ENCODE measurements at places on chromosomes 7 and 10.

DNA sequence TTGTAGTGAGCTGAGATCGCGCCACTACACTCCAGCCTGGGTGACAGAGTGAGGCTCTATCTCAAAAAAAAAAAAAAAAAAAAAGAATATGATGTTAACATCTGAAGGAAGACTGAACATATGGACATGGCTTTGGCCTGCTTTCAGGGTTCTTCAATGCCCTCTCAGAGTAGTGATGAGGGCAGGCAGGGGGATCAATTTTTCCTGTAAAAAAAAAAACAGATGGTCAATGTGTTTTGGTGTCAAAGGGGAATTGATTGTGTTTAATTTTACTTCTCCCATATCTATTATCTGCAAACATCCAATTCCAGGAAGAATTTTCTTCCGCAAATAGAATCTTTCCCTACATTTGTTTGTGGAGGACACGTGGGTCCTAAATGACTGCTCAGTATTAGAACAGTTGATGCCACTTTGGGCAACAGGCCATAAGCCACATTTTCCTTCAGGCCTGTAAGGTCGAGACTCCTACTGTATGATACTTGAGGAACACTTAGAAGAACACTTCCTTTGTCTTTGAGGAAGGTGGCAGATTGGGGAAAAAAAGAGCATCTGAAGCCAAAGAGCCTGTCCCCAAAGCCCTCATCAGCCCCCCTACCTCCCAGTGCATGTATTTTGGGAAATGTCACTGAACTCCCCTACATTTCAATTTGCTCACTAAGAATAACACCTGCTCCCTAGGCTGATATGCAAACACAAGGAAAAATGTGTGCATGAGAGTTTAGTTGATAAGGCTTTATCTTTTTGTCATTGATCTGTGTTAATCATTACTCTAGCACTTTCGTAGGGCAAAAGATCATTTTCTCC, 28.3 kb downstream of the MGAM2 start:
- DNase-seq = no peak

- no peak for DNase-seq
These were observed 36.9 kb downstream of the CYP26A1 start for GRCh38 chr10:93110472-93111146.

GRCh38 chr10:43254881-43255633, 11.8 kb downstream of the RASGEF1A start:
- DNase-seq = no peak

DNA sequence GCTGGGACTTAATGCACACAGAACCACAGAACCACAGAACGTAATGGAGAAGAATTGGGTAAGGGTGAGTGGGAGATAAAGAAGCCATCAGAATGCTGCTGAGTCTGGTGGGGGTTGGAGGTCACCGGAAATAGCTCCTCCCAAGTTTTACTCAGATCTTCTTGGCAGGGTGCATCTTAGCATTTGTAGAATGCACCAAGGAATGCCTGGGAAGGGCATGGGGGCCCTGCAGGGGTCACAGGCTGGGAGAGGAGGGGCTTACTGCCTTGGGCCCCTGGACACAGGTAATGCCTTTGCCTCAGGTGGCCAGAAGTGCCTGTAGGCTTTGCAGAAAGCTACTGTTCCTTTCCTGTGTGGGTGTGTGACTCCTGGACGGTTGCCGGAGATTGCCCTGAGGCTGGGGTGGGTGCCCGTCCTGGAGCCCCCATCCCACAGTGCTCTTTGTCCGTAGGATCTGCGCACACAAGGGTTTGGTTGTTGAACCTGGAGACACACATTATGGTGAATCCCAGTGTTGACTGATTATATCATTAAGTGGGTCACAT, 55.1 kb downstream of the MGMT start:
- DNase-seq = no peak

DNA sequence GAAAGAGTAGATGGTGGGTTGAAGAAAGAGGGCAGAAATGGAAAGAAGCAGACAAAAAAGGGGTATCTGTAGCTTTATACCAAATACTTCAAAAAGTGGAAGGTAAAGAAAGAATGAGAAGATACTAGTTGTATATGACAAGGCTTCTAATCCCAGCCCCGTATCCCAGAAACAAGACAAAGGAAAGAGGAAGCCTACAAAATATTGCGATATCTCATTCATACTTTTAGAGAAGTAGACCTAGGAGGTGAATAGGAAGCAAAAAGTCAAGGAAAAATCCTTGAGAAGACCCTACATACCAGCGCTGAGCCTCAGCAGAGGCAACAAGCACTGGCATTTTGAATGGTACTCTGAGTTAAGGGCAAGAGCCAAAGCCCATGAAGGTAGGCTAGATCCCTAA, 26.6 kb downstream of the PHTF2 start:
- DNase-seq = no peak

- DNase-seq = no peak
These were observed 105.7 kb downstream of the HBP1 start for GRCh38 chr7:107274506-107274905.

DNA sequence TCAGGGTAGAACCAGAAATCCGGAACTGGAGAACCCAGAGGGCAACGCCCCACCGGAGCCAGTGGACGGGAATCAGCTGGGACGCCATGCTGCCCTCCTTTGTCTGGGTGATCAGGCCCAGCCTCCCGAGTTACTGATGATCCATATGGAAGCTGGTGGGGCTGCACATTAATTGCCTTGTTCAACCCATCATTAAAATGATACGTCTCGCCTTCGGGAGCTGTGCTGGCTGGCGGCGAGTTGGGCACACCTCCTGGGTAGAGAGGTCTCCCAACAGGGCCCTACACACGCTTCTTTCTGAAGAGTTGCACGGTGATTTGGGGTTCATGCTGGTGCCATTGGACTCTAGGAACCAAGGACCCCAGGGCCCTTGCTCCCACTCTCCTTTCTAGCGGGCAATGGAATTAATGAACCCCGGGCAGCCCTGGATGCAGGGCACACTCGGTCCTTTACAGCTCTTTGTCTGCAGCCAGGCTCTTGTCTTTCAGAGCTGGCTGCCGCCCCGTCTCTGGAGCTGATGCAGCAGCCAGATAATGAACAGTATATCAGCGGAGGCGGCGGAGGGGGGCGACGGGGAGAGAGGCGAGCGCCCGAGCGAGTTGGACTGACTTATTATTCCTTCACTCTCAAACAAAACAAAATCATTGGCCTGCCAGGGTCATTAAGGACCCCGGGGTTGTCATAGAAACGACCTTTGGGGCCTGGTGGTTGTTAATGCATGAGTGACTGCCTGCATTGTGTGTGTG, 412.2 kb upstream of the ZMIZ1 start:
- DNase-seq = no peak

DNA sequence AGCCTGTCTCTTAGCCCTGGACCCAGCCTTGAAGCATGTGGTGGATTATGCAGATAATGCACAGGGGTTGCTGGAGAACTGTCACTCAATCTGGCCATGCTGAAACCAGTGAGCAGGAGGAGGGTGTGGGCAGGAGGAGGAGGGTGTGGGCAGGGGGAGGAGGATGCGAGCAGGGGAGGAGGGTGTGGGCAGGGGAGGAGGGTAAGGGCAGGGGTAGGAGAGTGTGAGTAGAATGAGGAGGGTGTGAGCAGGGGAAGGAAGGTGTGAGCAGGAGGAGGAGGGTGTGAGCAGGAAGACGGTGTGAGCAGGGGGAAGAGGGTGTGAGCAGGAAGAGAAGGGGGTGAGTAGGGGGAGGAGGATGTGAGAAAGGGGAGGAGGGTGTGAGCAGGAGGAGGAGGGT, 18.8 kb downstream of the CAMK2B start:
- DNase-seq = no peak

- peak; percentile 43 for DNase-seq
These were observed 64.0 kb downstream of the MTPAP start for GRCh38 chr10:30284865-30285594.

GRCh38 chr7:120226188-120226587, 46.8 kb upstream of the KCND2 start:
- DNase-seq = no peak

- peak; percentile 82 for DNase-seq
These were observed 90.8 kb downstream of the KIAA1217 start for GRCh38 chr10:24299578-24300260.

DNA sequence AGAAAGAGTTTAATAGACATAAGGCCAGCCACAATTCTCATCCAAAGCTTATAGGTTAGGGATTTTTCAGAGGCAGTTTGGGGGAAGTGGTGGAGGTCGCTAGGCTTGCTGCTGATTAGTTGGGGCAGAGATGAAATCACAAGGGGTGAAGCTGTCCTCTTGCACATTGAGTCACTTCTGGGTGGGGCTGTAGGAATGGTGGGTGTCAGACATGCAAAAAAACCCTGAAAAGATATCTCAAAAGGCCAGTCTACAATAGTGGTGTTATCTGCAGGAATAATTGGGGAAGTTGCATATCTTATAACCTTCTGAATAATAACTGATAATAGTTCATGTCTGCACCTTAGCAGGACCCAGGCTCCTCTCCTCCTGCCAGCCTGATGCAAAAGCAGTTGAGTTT, 2.1 kb downstream of the FAM24B start:
- no peak for DNase-seq

- DNase-seq = no peak
These were observed 120.7 kb upstream of the PPIF start for GRCh38 chr10:79226391-79227245.

DNA sequence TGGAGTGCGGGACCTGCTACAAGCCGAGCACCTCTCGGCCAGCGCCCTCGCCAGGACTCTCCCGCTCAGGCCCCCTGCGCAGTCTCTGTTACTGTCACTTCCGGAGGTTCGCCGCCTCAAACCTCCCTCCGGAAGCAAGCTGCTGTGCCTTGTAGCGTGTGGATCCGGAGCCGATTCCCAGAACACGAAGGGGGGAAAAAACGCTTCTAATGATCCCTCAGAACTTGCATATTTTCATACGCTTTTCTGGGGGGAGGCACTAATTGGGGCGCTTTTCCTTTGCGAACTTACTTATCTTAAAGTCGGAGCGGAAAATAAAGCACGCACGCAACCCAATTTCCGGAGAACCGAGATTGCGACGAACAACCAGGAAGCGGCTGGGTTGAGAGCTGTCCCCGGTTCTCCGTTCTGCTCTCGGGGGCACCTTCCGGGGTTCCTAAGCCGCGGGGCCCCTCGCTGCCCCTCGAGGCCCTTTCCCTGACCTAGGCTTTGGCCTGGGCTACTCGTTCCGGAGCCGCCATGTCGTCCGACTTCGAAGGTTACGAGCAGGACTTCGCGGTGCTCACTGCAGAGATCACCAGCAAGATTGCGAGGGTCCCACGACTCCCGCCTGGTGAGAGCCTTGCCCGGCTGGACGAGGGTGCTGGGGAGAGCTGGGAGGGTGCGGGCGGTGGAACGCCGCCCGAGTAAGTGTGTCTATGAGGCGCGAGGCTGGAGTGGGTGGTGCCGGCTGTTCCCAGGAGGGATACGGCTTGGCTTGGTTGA, at the start of the genes VTI1A and ZDHHC6:
Gene VTI1A, plus strand, starts transcription at position 361 of the 765 bp plus-strand sequence. Its CDS starts 159 bp downstream, at position 520.
Gene ZDHHC6, minus strand, starts transcription at position 60 of the 765 bp plus-strand sequence. CDS start 1,478 bp downstream, outside the sequence.
- DNase-seq = peak; percentile 87

DNA sequence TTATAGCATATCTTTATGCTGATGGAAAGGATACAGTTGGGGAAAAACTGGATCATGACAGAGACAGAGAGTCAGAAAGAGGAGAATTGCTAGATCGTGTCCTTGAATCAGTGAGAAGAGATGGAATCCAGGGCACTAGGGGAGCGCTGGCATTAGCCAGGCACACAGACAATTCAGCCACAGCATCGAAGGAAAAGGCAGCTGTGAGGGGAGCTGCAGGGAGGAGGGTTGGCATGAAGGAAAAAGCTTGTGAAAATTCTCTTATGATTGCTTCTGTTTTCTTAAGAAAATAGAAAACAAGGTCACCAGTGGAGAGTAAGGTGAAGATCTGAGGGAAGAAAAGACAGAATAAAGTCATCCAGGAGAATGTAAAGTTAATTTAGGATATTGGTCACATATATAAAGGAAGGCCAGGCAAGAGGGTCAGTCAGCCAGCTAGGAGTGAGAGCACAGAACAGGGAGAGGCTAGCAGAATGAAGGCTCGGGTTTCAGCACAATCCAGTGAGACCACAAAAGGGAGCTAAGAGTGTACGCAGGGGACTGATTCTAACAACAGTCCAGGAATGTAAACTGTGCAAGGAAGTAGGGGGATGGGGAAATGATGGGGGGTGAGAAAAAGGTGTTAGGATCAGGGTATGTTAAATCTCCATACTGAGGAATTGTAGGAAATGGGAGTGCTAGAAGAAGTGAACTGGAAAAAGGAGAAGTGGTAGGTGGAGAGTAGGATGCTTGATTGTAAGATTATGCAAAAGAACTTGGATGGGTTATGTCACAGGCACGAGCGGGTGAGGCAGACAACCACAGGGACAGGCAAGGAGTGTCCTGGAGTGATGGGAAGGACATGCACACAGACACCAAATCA, 112.0 kb downstream of the RNF32 start:
- DNase-seq = no peak

- peak; percentile 65 for DNase-seq
These were observed 11.9 kb downstream of the RGR start for GRCh38 chr10:84256510-84257342.

- no peak for DNase-seq
These were observed 5.3 kb upstream of the SCIN start for GRCh38 chr7:12564996-12565764.

GRCh38 chr7:24199978-24200377, 84.0 kb upstream of the NPY start:
- no peak for DNase-seq

DNA sequence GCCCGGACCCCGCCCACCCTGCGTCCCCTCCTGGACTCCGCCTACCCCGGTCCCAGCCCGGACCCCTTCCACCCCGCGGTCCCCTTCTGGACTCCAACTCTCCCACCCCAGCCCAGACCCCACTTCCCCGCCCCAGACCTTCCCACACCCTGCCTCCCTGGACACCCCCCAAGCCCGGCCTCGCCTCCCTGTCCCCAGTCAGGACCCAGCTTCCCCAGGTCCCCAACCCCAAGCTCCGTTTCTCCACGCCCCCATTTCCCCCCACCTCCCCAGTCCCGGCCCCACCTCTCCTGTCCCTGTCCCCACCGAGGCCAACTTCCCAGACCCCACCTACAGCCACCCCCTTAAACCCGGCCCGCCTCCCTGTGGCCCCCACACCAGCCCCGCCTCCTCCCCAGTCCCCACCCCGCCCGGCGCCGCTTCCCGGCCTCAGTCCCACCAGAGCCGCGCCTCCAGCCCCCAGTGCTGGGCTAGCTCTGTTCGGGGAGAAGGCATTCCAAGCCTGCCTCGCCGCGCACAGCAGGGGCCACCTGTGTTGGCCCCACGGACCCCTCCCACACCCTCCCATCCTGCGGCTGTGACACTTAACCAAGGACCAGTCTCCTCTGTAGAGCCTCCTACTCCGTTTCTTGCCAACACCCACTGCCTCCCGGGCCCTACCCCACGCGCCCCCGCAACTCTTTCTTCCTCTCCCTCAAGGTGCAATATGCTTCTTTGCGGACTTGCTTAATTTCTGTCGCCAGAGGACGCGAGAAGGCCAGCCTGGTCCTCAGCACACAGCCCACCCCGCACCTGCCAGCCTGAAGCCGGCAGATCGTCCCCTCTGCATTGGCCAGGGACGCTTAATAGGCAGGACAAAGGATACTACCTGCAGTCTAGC, 736 bp upstream of the ITIH5 start:
- no peak for DNase-seq

- no peak for DNase-seq
These were observed 17.7 kb upstream of the NKX6-2 start for GRCh38 chr10:132803416-132804210.

DNA sequence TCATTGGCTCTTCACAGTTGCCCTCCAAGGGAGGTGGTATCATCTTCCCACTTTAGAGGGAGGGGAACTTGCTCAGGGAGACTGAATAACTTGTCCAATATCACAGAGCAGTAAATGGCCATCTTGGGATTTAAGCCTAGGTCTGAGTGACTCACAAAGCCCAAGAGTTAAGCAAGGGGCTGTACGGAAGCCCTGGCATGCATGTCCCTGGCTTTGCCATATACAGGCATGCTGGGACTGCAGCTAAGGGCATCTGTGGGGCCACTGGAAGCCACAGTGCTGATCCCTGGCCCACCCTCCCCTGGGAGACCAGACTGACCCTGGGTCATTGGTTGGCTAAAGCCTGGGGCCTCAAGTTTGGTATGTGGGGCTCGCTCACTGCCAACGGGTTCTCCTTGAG, 3.1 kb downstream of the VSIR start:
- peak; percentile 75 for DNase-seq

Data from cardiac fibroblast (primary cell).